ENCODE measurements at places on chromosomes 16 and 17. TPM values are rescaled to one million over a fixed set of nuclear protein-coding genes. Genes with fewer than 3 reads are reported as not detected.

The P2RX1 gene
- total RNA-seq = 0.29 TPM

The STX1B gene
- total RNA-seq = 1.2 TPM

The MT1M gene
- total RNA-seq = 0.73 TPM

The TM4SF5 gene
- not detected for total RNA-seq

The KRTAP2-3 gene
- not detected for total RNA-seq

The TSNAXIP1 gene
- total RNA-seq = 3.5 TPM

Measured in motor neuron (in vitro differentiated cells).